ENCODE measurements at places on chromosomes 11 and 22.

- DNase-seq, result no peak
These were observed 24.6 kb upstream of the MYEOV start for GRCh38 chr11:69269388-69269787.

DNA sequence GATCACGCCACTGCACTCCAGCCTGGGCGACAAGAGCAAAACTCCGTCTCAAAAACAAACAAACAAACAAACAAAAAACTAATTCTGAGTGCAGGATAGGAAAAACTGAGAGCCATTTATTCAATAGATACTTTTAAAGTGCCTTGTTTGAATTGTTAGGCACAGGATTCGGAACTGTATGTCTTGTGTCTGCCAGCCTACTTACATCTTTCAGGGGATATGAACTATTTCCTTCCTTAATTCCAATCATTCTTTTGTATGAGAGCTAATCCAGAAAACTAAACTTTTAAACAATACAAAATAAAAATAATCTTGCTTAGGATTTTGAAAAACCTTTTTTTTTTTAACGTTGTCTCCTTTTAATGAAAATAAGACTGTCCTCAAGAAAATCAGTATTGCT lies 12.6 kb downstream of the UVRAG start:
- no peak for DNase-seq

GRCh38 chr22:36375071-36375980 lies 12.4 kb downstream of the MYH9 start:
- no peak for DNase-seq

- DNase-seq, result no peak
These were observed 564.8 kb downstream of the TBC1D22A start for GRCh38 chr22:47327241-47327640.

DNA sequence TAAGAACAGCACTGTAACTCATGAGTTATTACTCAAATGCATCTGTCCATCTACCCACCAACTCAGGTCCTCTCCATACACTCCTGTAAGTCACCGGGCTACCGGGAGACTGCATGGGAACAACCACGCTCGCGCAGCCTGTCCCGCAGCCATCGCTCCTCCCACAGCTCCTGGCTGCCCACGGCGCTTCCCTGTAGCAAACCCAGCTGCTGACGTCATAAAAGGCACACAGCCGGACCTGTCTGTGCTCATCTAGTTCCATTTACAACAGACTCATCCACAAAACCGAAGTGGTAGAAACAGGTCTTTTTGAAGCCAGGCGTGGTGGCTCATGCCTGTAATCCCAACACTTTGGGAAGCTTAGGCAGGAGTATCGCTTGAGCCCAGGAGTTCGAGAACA lies 23.4 kb upstream of the PACSIN2 start:
- DNase-seq, result no peak
